Fibroblast of villous mesenchyme (primary cell): ENCODE measurements at places on chromosomes 1 and 21. TPM values are rescaled to one million over a fixed set of nuclear protein-coding genes. Genes with fewer than 3 reads are reported as not detected.

ZSWIM5 gene
- total RNA-seq: 0.43 and 2.3 TPM in 2 replicates

KCNE2 gene
- total RNA-seq: not detected in 2 replicates

PTGER3 gene
- 0.86 and 0.97 TPM in 2 replicates for total RNA-seq

HSD3B1 gene
- 2.6 TPM in 1 of 2 replicates, not detected in the other for total RNA-seq

ATP6V1G3 gene
- 0.43 TPM in 1 of 2 replicates, not detected in the other for total RNA-seq

C1orf122 gene
- total RNA-seq: 13.4 and 17.4 TPM in 2 replicates

ADORA3 gene
- total RNA-seq: not detected in 2 replicates

SPATA17 gene
- total RNA-seq: under 0.01 and 0.86 TPM in 2 replicates

HOOK1 gene
- total RNA-seq: not detected in 2 replicates

FAM72C gene
- 0.64 and 1.3 TPM in 2 replicates for total RNA-seq

OR2T11 gene
- total RNA-seq: not detected in 2 replicates

DIO1 gene
- not detected in 2 replicates for total RNA-seq

HAO2 gene
- not detected in 2 replicates for total RNA-seq

ZNF326 gene
- 9.3 and 12.1 TPM in 2 replicates for total RNA-seq

CFHR3 gene
- not detected in 2 replicates for total RNA-seq

LMX1A gene
- total RNA-seq: not detected in 2 replicates

GBP4 gene
- 14.2 and 44.5 TPM in 2 replicates for total RNA-seq

ADGRL4 gene
- total RNA-seq: 1.9 and 4.7 TPM in 2 replicates

CCDC181 gene
- total RNA-seq: 0.86 and 0.97 TPM in 2 replicates

GLIS1 gene
- total RNA-seq: 0.43 and 0.97 TPM in 2 replicates

ALX3 gene
- total RNA-seq: not detected in 2 replicates

ANGPTL3 gene
- under 0.01 TPM in 1 of 2 replicates, not detected in the other for total RNA-seq
